ENCODE measurements at places on chromosomes 4 and X.

DNA sequence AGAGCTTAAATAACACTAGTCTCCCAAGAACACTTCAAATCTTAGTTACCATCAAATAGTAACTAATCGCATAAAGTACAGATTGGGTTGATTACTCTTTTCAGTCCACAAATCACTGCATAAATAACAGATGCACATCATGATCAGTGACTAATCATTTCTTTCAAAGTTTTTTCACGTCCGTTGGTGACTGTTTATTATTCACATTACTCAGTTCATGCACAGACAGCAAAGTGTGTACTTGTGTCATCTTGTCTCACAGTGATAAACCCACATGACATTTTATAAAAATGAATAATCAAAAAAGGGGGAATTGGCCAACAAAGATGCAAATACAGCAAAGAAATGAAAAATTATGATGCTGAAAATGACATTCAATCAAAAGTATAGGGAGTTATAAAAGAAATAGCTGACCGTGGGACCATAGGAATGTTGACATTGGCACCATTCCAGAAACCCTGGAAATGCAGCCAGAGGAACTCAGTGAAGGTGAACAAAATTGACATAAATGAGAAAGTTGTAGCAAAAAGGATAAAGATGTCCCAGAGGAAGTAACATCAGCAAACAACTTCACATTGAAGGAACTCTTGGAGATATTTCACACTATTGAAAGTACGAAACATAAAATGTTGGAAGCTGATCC lies 161.5 kb downstream of the SOX3 start:
- DNase-seq = no peak

GRCh38 chr4:2423695-2424094 lies 4.9 kb downstream of the CFAP99 start:
- DNase-seq = no peak

DNA sequence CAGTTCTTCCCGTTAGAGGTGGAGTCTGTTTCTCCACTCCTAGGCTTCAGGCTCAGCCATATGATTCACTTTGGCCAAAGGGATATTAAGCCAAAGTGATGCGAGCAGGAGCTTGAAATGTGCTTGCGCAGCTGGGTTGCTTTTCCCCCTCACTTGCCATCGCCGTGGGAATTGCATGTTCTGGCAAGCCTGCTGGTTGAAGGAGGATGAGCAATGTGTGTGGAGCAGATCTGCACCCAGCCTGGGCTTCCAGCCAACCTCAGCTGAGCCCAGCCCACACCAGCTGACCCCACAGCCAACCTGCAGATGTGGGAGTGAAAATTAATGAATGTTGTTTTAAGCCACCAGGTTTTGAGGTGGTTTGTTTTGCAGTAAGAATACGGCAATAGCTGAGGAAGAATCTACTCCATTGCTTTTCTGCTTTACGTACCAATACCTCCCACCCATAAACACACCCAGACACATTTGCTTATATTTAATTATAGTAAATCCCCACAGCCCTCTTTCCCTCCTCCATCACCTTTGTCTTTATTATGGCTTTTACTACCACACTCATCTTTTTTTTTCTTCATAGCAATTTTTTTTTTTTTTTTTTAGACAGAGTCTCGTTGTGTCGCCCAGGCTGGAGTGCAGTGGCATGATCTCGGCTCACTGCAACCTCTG lies 132.8 kb upstream of the FUNDC1 start:
- DNase-seq = peak; percentile 85

DNA sequence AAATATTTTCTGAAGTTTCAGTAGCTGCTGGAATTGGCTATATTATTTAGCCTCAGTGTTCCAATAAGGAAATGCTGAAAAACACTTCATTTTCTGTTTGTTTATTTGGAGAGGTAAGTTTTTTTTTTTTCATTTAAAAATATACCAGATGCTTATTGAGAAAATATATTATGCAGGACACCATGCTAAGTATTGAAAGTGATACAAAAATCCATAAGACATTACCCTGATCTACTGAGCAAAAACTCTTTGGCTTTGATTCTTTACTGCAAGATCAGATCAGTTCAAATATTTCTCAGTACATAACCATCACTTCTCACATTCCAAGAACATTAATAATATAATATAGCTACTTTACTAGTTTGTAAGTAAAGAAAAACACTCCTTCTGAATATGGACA lies 123.4 kb upstream of the PACRGL start:
- no peak for DNase-seq

DNA sequence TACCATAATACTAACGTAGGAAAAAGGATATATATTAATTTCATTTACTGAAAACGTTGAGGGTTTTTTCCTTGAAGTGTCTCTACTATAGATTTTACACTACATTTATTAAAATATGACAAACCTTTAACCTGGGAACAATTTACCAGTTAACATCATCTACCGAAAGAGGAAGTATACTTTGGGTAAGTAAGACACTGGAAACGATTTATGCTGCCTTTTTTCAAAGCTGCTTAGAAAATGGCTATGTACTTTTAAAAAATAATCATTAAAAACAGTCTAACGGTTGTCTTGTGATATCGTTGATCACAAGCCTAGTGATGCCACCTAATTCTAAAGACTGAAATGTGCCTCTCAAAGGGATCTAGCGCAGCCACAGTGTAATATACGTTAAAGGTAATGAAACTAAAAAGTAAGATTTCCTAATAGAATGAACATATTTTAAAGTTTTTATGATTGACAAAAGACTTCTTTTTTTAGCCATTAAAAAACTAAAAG lies 50.4 kb downstream of the STX18 start:
- no peak for DNase-seq

GRCh38 chr4:95749204-95749603 lies 90.7 kb upstream of the PDHA2 start:
- DNase-seq = no peak

- no peak for DNase-seq
Observed at GRCh38 chr4:130530505-130530904, 1434.6 kb downstream of the C4orf33 start.

GRCh38 chr4:171024720-171025303 lies 788.4 kb upstream of the GALNTL6 start:
- DNase-seq = no peak

- DNase-seq = no peak
Observed at GRCh38 chr4:53497487-53498244, 93.6 kb downstream of the LNX1 start.

- no peak for DNase-seq
Observed at GRCh38 chrX:71053217-71053621, 14.9 kb downstream of the SNX12 start.

GRCh38 chr4:4787421-4787820 lies 72.0 kb upstream of the MSX1 start:
- no peak for DNase-seq
